ENCODE measurements at places on chromosomes 11 and 22.
A peak's percentile ranks its signal among the peaks of the same experiment; 100 is the strongest.

DNA sequence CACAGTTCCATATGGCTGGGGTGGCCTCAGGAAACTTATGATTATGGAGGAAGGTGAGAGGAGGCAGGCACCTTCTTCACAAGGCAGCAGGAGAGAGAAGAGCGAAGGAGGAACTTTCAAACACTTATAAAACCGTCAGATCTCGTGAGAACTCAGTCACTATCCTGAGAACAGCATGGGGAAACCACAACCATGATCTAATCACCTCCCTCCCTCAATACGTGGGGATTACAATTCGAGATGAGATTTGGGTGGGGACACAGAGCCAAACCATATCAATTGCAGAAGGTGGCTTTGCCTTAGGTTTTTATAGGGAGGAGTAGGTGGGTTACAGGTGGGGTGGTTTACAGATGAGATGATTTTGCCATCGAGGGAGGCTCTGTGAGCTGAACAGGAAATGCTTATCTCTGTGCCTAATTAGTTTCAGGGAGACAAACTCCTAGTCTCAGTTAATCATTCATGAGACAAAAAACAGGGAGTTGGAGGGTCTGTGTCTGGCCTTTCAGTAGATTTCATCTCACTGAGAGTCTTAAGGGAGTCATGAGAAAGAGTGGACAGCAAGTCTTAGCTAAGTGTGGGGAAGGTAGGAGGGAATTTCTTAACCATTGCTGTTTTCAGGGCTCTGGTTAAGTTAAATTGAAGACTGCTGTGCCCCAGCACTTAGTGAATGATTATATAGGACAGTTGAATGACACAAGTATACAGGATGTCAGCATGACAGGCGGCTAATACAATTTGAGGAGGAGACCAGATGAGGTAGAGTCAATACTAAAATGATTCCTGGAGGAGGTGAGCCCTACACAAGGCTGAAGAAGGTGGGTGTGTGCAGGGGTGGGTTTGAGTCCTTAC is 47.7 kb downstream of the CWC15 start:
- DNase-seq = no peak

GRCh38 chr22:38066381-38067027 is 9.3 kb downstream of the PICK1 start:
- peak; percentile 45 for DNase-seq

DNA sequence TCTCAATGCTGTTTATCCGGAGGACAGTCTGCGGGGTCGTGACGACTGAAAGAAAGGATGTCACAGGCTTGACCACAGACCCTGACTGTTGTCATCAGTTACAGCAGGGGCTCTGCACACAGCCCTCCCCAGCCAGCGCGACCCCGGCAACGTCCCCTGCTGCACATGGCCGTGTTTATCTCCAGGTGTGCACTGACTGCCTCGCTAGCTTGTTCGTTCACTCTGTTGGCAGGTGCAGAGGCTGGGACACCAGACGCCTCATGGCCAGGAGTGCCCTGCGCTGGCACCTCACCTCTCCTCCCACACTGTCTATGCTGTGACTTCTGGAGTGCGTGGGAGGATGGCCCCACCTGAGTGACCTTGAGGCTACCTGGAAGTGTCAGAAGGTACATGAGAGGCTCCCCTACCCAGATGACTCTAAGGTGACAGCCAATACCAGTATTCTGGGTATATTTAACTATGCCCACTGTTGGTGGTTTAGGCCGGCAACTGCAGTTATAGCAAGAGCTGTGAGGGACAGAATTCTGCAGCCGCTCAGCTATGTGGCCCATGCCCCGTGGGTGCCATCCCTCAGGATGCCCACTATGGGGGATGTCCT is 12.2 kb downstream of the MRPL21 start:
- peak; percentile 57 for DNase-seq

GRCh38 chr22:44444341-44445306 is 53.4 kb downstream of the RTL6 start:
- peak; percentile 24 for DNase-seq

DNA sequence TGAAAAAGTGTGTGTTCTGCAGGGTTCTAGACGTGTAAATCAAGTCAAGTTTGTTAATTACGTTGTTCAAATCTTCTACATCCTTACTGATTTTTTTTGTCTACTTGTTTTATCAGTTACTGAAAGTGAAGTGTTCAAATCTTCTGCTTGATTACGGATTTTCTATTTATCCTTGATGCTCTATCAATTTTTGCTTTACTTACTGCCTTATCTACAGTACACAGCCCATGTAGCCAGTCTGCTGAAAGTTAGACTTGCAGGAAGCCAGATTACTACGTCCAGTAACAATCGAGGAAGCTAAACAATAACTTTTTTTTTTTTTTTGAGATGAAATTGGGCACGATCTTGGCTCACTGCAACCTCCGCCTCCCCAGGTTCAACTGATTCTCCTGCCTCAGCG is 15.6 kb upstream of the C11orf24 start:
- no peak for DNase-seq

Measured in SK-MEL-5 (cell line).